ENCODE measurements at places on chromosomes 1 and 21. TPM values are rescaled to one million over a fixed set of nuclear protein-coding genes. Genes with fewer than 3 reads are reported as not detected.
A peak's percentile ranks its signal among the peaks of the same experiment; 100 is the strongest.

PCAT6 gene
- 0.86 TPM for total RNA-seq

FAM229A gene
- 7.7 TPM for total RNA-seq

TNFSF4 gene
- 1.5 TPM for total RNA-seq

PTPRU gene
- 67.6 TPM for total RNA-seq

SLC6A17 gene
- not detected for total RNA-seq

CD1E gene
- 2.1 TPM for total RNA-seq

RTCA gene
- 23.6 TPM for total RNA-seq

EPS8L3 gene
- total RNA-seq = not detected

ELF3 gene
- 82.8 TPM for total RNA-seq

ERMAP gene
- total RNA-seq = 11.7 TPM

CDA gene
- total RNA-seq = 9.3 TPM

CENPF gene
- total RNA-seq = 2.6 TPM

LCE2C gene
- not detected for total RNA-seq

NCMAP gene
- total RNA-seq = 12.8 TPM

GLMN gene
- 4.8 TPM for total RNA-seq

TFF2 gene
- not detected for total RNA-seq

- DNase-seq = no peak
Observed at GRCh38 chr1:156805766-156806511, 10.7 kb downstream of the SH2D2A start.

DNA sequence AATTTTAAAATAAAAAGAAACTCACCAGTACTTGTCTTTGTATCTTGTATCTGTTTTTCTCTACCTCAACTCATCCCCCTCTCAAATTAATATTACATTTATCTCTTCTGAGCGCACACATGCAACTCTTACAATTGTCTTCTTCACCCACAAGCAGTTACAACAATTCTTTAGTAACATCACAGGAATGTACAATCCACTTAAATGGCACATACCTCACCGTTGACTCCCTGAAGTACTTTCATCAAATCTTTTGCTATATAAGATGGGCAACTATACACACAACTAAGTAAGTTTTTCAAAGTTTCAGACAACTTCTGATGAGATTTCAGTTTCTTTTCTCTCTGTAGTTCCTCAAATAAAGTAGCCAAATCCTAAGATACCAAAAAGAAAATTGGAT is 28.3 kb downstream of the HEATR1 start:
- DNase-seq = no peak

DNA sequence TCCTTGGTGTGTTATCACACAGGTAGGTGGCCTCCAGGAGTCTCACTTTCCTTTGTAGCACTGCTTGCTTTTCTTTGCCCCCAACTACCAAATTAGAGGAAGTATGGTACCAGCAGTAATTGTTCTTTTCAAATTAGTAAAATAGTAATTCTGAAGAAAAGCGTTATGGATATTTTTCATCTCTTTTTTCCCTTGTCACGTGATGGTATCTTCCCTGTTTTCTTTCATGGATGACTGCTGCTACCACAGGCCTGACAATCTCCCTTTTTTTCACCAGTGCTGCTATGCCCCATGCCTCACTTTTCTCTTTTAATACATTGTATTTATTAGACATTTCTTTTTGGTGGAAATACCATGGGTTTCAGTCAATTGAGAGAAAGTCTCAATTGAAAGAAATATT is 3.3 kb downstream of the ZBTB37 start:
- no peak for DNase-seq

GRCh38 chr1:70554341-70554740 is 143.3 kb downstream of the CTH start:
- DNase-seq = no peak

DNA sequence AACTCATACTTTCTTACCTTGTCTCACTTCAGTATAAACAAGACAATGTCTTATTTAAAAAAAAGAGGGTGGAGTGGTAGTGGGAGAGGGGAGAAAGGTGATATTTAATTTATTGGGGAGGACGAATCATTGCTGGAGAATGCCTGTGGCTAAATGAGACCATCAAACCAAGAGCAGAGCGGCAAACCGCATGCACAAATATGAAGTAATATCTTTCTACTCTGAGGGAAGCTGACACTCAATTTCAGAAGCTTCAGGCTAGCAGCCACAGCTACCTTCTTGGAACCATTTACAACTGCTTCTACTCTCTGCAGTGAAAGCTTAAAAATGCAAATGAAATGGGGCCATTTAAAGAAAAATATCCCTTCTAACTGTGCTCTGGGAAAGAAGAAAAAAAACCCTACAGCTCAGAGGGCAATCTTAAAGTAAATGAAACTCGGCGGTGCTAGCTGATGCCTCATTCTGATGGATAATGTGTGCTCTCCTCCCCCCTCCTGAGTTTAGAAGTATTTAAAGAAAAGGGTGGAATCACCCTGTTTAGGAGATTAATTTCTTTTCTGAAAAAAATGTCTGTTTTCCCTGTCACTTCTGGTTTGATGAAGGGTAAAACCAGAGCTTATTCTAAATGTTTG is 178.2 kb upstream of the CAMK1G start:
- DNase-seq = no peak

- DNase-seq = no peak
Observed at GRCh38 chr1:200353232-200353631, 56.6 kb downstream of the ZNF281 start.

DNA sequence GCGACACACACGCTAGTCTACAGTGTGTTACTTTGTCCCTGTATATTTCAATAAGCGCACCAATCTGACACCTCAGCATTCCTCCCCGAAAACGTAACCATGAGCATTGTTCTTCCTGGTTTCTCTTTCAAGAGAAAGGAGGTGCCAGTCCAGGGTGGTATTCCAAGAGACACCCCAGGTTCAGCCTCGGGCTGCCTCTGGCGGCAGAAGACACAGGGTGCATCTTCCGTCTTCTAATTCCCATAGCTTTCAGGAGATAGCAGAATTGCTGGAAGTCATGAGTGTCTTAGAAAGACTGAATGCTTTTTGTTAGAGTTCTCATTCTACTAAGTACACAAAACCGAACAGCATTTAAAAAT is 15.9 kb upstream of the RGS8 start:
- DNase-seq = no peak

DNA sequence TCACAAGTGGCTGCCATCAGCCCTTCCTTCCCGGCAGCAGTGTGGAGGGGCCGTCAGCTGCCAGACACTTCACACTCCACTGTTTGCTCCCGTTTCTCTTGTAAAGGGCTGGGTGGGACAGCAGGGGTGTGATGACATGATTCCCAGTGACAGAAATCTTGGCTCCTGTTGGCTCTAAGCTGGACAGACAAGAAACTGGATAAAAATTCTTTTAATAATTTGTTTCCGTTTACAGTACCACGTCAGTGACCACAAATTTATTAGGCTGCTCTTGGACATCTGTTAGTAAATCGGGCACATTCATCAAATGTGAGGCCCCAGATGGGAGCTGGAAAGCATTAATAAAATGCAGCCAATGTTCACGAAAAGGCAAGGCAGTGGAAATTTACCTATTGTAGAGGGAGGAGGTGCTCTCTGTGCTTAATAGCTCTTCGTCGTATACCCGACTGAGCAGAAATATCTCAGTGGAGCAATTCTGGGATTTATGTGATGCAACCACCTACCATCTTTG is 353.7 kb upstream of the GREM2 start:
- DNase-seq = no peak

DNA sequence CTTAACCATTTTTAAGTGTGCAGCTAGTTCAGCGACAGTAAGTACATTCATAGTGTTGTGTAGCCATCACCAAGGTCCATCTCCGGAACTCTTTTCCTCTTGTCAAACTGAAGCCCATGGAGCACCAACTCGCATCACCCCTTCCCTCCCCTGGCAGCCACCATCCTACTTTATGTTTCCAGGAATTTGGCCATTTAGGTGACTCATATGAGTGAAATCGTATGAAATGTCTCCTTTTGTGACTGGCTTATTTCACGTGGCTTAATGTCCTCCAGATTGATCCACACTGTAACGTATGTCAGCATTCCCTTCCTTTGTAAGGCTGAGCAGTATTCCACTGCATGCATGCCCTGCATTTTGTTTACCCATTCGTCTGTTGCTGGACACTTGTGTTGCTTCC is 2.5 kb downstream of the COL6A2 start:
- no peak for DNase-seq

GRCh38 chr1:218226005-218226404 is 59.1 kb upstream of the RRP15 start:
- no peak for DNase-seq

GRCh38 chr1:94532077-94532476 is 9.5 kb downstream of the F3 start:
- no peak for DNase-seq

DNA sequence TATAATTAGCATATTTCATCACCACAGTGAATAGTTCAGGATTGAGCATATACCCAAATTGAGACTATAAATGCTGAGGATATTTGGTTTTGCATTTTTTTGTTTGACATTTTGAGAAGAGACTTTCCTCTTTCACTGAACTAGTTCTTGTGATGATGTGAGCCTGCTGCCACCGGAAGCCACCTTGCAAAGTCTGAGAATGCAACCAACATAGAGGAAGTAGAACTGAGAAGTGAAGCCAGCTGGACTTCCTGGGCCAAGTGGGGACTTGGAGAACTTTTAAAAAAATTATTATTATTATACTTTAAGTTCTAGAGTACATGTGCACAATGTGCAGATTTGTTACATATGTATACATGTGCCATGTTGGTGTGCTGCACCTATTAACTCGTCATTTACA is 102.3 kb downstream of the RPE65 start:
- peak; percentile 46 for DNase-seq

DNA sequence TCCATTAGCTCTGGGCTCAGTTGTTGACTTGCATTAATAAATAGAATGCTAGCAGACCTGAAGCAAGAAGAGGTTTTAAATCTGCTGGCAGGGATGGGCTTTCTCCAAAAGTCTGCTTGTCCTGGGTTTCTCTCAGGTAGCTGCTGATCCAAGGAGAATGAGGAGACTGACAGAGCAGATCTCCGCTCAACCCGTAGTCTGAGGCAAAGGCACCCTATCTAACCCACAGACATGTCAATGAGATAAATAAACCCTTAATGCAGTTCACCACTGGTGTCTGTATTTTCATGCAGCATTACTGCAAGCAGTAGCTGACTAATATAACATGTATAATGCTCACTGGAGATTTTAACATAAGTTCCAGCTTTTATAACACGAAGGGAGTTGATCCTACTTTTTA is 44.1 kb upstream of the RGS21 start:
- DNase-seq = no peak

DNA sequence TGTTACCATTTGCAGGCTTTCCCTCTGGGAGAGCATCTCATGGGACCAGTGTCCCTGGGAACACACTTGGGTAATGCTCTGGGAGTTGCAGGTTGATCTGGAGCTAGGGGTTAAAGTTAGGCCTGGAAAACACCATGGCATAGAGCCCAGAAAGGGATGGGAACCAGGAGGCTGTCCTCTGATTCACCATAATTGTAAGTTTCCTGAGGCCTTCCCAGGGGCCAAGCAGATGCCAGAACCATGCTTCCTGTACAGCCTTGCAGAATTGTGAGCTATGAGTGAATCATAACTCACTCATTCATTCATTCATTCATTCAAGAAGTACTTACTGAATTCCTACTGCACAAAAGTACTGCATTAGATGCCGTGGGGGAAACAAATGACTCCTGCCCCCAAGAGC is 50.0 kb downstream of the LACTBL1 start:
- DNase-seq = no peak

DNA sequence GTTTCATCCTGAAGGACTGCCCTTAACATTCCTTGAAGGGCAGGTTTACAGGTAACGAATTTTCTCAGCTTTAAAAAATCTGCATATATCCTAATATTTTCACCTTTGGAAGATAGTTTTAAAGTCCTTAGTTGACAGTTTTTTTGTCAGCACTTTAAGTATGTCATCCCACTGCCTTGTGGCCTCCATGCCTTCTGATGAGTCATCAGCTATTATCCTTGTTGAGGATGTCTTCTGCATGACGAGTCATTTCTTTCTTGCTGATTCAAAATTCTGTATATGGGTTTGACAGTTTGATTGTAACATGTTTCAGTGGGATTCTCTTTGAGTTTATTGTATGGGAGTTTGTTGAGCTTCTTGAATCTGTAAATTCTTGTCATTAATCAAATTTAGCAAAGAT is 500.6 kb downstream of the DISC1 start:
- DNase-seq = no peak

- DNase-seq = no peak
Observed at GRCh38 chr1:203100516-203100869, 14.7 kb upstream of the MYOG start.

GRCh38 chr21:16280686-16281091 is 550.9 kb downstream of the USP25 start:
- DNase-seq = no peak

DNA sequence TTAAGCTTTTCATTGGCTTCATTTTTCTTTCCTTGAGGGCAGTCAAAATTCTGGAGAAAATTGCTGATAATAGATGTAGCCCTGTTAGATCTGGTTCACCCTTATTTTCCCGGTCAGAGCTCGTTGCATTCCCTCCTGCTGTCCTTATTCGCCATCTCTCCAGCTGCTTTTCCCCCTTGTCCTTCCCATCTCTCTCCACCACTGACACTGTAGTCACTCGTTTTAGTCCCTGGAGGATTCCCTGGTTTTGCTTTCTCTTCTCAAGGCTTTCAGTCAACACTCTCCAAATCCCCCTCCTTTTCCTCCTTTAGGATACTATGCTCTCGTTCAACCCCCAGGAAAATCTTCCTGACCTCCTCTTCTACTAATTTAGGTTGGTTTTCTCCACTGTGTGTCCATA is 83.1 kb downstream of the C21orf91 start:
- DNase-seq = no peak

- DNase-seq = no peak
Observed at GRCh38 chr1:175919001-175919400, 175.6 kb upstream of the TNR start.

- DNase-seq = no peak
Observed at GRCh38 chr1:25713961-25714360, 86.0 kb upstream of the SELENON start.

DNA sequence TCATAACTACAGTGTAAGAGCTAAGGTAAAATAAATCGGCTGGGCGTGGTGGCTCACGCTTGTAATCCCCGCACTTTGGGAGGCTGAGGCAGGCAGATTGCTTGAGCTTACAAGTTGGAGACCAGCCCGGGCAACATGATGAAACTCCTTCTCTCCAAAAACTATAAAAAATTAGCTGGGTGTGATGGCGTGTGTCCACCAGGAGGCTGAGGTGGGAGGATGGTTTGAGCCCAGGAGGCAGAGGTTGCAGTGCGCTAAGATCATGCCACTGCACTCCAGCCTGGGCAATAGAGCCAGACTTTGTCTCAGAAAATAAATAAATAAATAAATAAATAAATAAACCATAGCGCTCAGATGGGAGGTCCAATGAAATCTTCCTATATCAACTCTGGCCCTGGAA is 16.7 kb upstream of the FAM110D start:
- no peak for DNase-seq

- peak; percentile 33 for DNase-seq
Observed at GRCh38 chr1:59061876-59062275, 235.0 kb upstream of the FGGY start.

DNA sequence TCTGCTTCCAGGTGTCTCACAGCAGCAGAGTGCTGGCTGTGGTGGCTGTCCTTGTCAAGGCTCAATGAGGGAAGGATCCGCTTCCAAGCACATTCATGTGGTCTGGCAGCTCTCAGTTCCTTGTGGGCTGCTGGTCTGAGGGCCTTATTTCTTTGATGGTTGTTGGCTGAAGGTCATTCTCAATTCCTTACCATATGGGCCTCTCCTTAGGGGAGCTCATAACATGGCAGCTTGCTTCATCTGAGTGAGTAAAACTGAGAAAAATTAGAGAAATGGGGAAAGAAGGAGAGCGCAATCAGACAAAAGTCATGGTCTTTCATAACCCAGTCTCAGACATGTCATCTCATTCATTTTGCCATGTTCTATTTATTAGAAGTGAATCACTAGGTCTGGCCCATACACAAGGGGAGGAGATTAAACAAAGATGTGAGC is 81.7 kb upstream of the TSPAN2 start:
- DNase-seq = no peak

Data from upper lobe of left lung (tissue), 6 donors.